HuH-7.5 (cell line): ENCODE measurements at places on chromosomes 5 and 9.

GRCh38 chr5:115336201-115336720 is 39.8 kb upstream of the CCDC112 start:
- DNase-seq = no peak

DNA sequence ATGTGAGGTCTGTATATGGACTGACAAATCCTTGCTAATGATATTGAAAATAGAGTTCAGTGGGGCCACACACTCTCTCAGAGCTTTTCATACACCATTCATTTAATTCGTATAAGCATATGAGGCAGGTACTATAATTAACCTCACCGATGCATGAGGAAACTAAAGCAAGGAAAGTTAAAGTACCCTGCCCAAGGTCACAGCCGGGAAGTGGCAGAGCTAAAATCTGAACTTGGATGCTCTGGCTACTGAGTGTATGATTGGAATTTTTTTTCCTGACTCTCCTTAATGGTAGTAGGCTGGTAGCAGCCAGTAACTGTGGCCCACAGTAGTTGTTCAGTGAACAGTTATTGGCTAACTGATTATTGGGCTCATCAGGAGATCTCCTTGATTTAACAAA is 135.3 kb downstream of the NUDT12 start:
- DNase-seq = no peak

DNA sequence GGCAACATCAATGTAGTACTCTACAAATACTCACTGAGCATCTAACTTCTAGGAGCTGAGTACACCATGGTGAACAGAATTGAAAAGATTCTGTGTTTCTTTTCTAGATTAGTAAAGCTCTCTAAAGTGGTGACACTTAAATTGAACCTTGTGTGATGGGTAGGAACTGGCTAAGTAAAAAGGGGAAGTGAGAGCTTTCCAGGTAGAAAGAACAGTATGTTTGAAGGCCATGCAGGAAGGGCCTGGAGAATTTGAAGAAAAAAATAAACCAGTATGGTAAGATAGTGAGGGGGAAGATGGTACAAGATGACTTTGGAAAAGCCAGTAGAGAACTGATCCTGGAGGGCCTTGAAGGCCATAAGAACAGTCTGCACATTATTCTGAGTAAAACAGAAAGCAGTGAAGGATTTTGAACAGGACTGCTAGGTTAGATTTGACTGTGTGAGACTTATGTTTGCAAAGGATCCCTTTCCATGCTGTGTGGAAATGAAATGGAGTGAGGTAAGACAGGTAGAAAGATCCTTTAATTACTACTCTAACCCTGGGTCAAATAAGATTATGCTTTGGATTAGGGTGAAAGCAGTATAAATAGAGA is 46.7 kb upstream of the UBQLN1 start:
- DNase-seq = no peak

DNA sequence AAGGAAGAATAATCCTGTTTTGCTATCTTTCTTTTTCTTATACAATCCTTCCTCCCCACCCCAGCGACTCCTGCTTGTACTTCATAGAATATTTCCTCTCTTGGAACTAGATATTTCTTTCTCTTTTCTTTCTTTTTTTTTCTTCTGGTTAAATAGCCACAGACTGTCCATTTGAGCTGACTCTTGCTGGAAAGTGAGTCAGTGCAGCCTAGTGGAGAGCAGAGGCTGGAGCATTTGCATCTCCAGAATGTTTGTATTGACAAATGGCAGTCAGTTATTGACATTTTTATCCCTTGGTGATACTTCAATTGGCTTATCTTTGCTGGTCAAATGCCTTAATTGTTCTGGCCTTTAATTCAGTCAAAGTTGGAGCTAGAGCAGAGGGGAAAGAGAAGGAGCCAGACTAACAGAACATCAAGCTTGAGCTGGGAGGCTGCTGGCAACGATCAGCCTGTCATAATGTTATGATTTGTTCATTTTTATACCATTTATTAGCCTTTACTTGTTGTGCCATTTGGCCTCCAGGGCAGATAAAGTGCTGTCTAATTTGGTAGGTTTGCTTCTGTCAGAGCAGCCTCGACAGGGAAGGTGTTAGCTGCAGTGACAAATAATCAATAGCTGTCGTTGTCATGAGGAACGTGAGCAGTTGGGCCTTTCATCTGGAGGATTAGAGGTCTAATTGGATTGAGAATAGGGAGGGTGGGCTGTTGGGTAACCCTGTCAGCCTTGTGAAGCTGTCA is 69.0 kb downstream of the INVS start:
- DNase-seq = no peak

DNA sequence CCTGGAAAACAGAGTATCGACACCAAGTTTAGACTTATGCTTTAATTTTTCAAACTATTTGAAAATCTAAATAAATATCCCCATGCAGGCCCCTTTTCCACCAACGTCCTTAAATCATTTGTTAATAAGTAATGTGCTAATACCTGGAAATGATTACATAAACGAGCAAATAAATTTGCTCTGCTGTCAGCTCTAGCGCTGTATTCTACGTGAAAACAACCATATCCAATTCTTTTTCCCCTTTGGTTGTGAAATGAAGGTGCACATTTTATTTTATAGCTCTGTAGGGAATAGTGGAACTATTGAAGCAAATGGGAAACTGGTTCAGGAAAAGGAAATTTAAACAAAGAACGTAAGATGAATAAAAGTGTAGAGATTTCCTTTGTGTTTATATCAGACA is 137.7 kb upstream of the ZNF608 start:
- no peak for DNase-seq

GRCh38 chr5:167888393-167888792 is 403.1 kb upstream of the WWC1 start:
- DNase-seq = no peak

DNA sequence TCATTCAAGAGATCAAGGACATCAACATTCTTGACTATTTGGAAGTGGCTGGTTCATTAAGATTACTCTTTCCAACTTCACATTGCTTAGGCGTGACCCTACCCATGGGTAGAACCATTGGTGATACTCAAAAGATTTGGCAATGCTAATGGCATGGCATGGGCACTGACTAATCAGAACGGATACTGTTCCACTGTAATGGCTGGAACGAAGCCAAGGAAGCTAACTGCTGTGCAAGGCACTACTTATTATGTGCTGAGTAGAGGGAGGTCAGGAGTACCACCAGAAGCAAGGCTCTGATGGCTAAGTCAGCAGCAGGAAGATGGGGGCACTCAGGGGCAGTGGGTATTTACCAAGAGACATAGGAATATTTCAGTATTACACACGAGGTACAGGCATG is 31.9 kb downstream of the GNA14 start:
- DNase-seq = no peak

GRCh38 chr5:58394339-58394738 is 65.5 kb downstream of the PLK2 start:
- no peak for DNase-seq

DNA sequence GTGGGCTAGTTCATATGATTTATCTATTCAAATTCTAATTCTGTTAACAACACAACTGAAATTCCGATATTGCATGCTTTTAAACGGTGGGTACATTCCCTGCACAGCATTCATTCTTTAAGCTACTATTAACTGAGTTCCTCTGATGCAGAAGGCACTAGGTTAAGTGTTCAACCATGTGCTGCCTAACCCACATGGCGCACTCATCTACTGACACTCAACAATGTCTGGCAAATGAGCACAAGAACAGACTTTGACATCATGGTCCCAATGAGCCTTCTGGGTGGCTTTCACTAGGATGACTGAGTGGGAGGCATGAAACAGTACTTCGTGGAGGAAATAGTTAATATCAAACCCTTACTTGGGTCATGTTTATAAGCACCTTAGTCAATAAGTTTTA is 10.2 kb downstream of the NREP start:
- DNase-seq = no peak

DNA sequence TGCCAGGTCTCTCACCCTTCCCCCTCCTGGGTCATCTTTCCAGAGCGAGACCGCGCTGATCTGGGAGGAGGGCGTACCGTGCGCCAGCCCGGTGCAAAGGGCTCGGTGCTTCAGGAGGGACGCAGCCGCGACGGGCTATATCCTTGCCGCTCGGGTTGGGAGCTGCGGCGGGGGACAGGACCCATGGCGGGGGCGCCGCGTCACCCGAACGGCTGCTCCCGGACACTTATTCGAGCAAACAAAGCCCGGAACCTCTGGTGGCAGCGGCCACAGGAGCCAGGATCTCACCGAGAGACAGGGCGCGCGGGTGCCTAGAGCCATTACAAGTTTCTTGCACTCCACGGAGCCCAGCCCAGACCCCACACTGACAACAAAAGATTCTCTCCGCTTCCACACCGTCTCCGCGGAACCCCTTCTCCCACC is 1.3 kb downstream of the SEMA6A start:
- DNase-seq = peak; percentile 18

DNA sequence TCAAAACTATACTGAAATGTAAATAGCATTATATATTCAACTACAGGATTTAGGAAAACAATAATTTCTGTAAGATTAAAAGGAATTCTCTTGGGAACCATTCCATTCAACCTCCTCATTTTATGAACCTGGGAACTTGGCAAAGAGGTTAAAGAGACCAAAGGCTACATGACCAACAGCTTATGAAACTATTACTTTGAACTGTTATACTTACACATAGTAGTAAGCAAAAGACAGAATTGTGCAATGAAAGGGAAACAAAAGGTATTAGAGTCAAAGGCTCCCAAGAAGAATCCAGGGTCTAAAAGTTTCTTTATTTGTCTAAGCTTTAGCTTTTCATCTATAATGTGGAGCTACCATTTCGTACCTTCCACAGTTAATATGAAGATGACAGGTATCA is 7.2 kb downstream of the C9orf72 start:
- DNase-seq = no peak

DNA sequence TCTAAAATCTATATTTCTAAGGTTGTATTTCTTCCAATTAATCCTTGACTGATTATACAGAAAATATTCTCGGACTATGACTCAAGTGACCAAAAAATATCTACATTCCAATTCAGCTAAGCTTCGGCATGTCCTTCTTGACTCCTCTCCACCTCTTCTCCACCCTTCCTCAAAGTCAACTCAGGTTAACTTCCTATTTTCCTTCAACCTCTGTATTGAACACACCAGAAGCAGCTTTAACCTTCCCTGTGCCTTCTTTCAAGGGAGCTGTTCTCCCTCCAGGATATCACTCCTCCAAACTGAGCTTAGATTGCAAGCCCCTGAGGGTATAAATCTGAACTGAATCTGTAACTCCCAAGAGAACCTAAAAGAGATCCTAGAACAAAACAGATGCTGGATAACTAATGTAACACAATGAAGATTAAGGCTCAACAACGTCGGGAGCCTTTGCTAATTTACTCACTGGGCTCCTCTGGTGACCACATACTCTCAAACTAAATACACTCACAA is 1.1 kb downstream of the SLCO4C1 start:
- DNase-seq = no peak

GRCh38 chr5:137563646-137564397 is 64.7 kb upstream of the SPOCK1 start:
- no peak for DNase-seq

DNA sequence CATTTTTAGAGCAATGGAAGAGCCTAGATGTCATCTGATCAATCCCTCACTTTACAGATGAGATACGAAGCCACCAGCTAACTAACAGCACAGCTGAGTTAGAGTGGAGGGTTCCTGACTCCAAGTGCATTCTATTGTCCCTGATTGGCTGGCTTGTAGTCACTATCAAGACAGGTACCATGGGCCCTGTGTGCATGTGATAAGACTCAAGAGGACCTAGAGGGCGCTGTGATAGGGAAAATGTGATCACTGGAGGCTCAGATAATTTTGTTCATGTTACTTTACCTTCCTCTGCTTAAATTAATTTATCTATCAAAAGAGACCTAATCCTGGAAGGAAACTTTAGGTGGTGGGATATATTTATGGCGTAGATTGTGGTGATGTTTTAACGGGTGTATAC is 19.5 kb upstream of the SNAPC3 start:
- peak; percentile 13 for DNase-seq

- no peak for DNase-seq
These were observed 44.0 kb upstream of the IRX4 start for GRCh38 chr5:1926471-1927341.

GRCh38 chr9:73183917-73184861 is 32.5 kb downstream of the ANXA1 start:
- DNase-seq = no peak

- DNase-seq = no peak
These were observed 492.2 kb downstream of the ENC1 start for GRCh38 chr5:74148321-74148720.

DNA sequence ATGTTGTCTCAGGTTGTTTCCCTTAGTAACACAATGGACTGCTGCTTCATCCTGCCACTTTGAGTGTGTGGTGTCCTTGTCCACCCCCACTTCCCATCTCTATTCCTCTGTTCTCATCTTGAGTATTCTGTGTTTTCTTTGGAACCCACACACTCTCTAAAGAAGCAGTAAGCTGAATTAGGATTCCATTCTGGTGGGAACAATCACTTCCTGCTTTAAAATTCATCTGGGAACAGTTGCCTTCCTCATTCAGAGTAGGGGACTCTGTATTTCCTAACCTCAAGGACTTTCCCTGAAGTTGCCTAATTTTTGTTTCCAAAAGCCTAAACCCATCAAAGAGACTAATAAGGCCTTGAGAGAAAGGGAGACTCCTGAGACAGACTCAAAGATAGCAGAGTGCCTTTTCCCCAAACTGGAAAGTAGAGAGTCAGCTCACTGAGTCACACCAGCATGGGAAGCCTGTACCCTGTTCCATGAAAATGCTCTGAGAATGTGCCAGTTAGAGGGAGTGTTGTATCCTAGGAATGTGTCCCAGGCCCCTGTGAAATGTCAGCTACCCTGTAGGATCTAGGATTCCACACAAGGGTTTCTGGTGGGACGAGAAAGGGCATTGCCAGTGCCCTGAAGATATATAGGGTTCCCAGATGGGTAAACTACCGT is 63.6 kb downstream of the CCDC192 start:
- no peak for DNase-seq

DNA sequence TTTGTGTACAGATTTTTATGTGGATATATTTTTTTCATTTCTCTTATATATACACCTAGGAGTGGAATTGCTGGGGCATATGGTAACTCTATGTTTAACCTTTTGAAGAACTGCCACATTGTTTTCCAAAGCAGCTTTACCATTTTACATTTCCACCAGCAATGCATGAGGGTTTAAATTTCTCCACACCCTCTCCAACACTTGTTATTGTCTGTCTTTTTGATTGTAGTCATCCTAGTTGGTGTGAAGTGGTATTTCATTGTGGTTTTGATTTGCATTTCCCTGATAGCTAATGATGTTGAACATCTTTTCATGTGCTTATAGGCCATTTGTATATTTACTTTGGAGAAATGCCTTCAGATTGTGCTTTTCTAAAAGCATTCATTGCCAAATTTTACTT is 39.1 kb downstream of the YTHDC2 start:
- no peak for DNase-seq
